ENCODE measurements at places on chromosomes 11 and 22.

- no peak for DNase-seq
Observed at GRCh38 chr22:48101704-48102103, 1339.3 kb downstream of the TBC1D22A start.

DNA sequence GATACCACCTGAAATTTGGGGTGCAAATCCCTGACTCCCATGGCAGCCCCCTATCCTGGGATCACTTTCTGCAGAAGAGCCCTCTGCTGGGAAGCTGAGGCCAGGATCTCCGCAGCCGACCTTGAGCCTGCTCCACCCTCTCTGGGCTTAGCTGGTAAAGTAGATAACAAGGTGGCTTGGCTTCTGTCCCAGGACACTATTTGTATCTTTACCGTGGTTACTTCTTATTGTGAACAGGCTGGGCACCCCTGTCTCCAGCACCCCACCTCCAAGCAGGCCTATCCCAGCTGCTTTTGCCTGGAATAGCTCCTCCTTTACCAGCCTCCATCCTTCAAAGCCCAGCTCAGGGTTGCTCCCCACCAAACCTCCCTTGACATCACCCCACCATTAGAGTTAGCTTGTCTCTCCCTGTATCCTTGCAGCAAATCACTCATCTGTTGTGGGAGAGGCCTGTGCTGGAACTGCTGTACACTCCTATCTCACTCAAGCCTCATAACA, 35.2 kb upstream of the P2RY2 start:
- DNase-seq: peak; percentile 38

- no peak for DNase-seq
Observed at GRCh38 chr11:76695133-76695532, 24.6 kb upstream of the LRRC32 start.

- no peak for DNase-seq
Observed at GRCh38 chr11:27357250-27357649, 5.8 kb downstream of the CCDC34 start.

- no peak for DNase-seq
Observed at GRCh38 chr11:58442136-58442535, at the start of gene OR5B12. Gene OR5B12 (minus strand): TSS chr11:58442236. CDS start chr11:58440151, 2,085 bp downstream.

GRCh38 chr11:115911613-115912346, 407.6 kb upstream of the CADM1 start:
- peak; percentile 64 for DNase-seq

DNA sequence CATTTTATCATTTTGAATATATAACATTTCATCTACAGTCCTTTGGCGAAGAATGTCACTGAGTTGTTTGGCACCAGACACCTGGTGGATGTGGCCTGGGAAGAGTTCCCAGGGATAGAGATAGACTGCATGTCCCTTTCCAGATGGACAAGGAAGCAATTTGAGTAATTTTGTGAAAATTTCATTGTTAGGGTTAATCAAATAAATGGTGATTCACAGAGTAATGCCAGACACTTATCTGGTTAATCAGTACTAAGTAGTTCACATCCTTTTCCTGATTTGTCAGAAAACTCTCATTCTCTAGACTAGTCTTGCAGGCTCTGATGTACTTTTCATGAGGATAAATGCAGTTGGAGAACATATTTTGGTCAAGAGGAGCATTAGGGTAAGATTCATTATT, 41.6 kb downstream of the NAALAD2 start:
- DNase-seq: no peak

GRCh38 chr11:74033046-74033445, 24.2 kb upstream of the UCP3 start:
- DNase-seq: no peak

- DNase-seq: no peak
Observed at GRCh38 chr11:68564261-68564660, 103.7 kb downstream of the PPP6R3 start.

DNA sequence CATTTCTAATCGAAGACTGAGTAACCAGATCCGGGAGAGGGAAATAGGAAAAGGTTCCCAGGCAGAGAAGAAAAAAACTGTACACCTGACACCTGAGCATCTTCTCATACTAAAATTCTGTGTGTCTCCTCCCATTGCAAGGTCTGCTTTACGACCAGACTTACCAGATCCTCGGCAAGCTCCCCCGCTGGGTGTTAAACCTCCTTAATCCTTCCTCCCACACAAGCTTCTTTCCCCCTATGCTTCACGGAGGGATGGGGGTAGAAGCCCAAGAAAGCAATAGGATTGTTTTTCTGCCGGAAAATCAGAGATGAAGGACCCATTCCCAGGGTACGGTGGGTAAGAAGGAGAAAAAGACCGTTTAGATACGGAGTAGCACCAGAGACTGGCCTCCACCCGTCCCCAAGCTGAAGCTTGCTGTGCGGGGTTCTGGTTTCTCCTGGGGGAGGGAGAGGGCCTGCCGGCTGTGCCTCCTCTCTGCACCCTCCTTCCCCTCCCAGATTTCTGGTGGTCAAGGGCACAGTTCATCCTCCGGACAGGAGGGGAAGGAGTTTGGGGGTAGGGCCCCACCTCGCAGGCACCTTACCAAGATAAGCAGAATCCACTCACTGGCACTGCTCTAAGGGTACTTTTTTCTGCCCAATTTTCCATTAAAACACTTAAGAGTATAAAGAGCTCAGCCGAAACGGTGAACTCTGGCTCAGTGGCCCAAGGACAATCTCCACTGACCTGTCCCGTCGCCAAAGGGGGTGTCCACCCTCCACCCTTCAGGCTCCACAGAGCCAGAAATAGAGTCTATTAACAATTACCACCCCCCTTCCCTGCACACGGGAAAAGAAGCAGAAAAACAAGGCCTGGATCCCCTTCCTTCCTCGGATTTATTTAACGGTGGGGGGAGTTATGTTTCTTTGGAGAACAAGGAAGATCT, 1.2 kb downstream of the TOB2 start:
- DNase-seq: peak; percentile 36

GRCh38 chr11:46361283-46362155, 14.3 kb downstream of the DGKZ start:
- DNase-seq: no peak

DNA sequence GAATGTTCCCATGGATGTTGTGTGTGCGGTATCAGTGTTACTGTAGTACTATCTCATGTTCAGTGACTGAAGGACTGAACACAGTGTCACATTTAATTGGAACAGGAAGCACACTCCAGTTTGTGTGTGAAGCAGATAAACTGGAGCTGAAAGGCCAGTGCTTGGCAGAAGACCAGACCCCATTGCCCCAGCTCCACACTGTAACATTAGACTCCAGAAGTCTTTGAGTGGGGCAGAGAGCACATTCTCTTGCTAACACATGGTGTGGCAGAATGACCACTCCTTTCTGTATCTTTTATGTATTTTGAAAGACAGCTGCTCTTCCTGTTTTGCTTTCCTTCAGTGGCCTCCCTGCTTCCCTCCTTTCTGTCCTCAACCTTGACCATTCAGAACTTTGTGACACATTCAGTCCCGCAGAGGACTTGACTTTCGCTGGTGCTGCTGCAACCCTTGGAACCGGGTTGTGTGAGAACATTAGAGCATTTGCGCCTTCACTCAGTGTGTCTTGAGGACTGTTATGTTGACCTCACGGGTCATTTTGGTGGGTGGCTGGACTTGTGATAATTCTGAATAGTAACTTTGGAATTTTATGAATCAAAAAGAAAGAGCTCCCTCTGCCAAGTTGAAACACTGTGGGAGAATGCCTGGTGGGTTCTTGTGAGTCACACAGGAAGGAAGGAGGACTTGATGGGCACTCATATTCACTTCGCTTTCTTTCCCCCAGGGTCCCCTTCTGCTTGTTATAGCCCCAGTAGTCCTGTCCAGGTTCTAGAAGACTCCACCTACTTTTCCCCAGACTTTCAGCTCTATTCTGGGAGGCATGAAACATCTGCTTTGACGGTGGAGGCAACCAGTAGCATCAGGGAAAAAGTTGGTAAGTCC, 26.4 kb downstream of the AMOTL1 start:
- peak; percentile 98 for DNase-seq

GRCh38 chr22:46525389-46526243, 11.8 kb downstream of the CELSR1 start:
- DNase-seq: peak; percentile 22
